ENCODE measurements at places on chromosomes 11 and 22. TPM values are rescaled to one million over a fixed set of nuclear protein-coding genes. Genes with fewer than 3 reads are reported as not detected.

- H3K4me3 ChIP-seq = no peak overlapping the region
- peak; percentile 45 for DNase-seq
- H3K4me1 ChIP-seq = no peaks in the 10 kb centered on the region
- H3K27me3 ChIP-seq = peaks cover 2% of the 10 kb centered on the region
- H3K27ac ChIP-seq = no peak overlapping the region
- H3K36me3 ChIP-seq = no peaks in the 10 kb centered on the region
Measured at GRCh38 chr11:34405079-34405858, 33.5 kb upstream of the CAT start.

SYT13 gene
- 0.50 TPM for total RNA-seq

NAGA gene
- 8.9 TPM for total RNA-seq

GRCh38 chr11:35515224-35515623 lies 10.2 kb downstream of the PAMR1 start:
- no peak overlapping the region for H3K27ac ChIP-seq
- no peaks in the 10 kb centered on the region for H3K36me3 ChIP-seq
- DNase-seq = peak; percentile 86
- H3K4me1 ChIP-seq = peaks cover 19% of the 10 kb centered on the region

SUSD2 gene
- 0.72 TPM for total RNA-seq

DNA sequence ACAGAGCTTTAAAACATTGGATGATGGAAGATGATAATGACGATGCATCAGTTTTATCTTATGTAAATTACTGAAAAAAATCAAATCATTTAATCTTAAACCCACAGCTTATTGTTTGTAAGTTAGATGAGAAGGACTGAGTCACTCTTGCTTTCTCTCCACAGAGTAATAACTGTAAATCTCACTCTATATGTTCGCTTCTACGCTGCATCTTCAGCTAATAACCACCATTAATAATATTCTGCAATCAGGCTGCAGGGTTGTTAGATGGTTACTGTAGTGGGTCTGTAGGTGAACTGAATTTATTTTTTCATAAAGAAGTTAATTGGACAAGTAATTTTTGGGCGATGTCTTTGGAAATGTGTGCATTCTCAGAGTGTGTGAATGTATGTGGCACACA lies 260.0 kb downstream of the FAT3 start:
- H3K36me3 ChIP-seq = no peaks in the 10 kb centered on the region
- H3K4me3 ChIP-seq = no peak overlapping the region
- no peak for DNase-seq
- no peaks in the 10 kb centered on the region for H3K4me1 ChIP-seq

ADSL gene
- total RNA-seq = 70.1 TPM

WNT11 gene
- total RNA-seq = 1.3 TPM

- H3K4me3 ChIP-seq = no peak overlapping the region
- H3K27me3 ChIP-seq = peaks cover 4% of the 10 kb centered on the region
- no peaks in the 10 kb centered on the region for H3K4me1 ChIP-seq
- no peak overlapping the region for H3K27ac ChIP-seq
Measured at GRCh38 chr11:35126879-35127581, 11.9 kb upstream of the CD44 start.

LRRC4C gene
- total RNA-seq = 9.0 TPM

DNA sequence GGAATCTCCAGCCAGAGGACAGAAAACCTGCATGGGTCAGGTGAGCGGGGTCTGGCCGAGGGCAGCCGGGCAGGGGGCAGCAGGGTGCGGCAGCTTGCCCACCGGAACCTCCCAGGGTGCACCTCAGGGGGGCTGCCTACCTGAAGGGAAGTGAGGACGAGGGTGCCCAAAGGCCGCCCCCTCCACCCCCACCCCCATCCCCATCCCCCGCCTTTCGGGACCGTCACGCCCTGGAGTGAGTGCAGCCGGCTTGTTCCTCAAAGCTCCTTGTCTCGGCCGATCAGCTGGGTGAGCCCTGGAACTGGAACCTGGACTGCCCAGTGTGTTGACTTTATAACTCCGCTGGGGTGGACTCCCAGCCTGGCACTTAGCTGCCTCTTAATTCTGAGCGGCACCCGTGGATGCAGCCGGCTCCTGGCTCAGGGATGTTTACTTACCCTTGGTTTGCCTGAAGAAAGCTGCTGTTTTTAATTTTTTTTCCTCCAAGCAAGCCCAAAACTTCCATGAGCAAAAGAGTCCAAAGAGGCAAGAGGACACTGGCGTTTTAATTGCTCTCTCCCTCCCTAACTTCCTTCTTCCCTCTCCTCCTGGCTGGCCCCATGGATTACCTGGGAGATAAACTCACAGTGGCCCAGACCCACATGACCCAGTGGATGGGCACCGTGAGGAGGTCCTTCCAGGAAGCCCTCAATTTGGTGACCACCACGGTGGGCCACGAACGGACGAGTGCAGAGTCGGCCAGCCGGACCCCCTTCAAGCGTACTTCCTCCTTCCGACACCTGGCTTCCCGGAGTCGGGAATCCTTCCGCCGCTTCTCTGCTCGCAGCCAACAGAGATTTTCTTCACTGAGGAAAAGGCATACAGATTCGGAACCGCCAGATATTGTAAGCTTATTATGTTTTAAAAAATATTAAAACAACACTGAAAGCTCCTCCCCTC lies 87.8 kb upstream of the CRYBB3 start:
- peak overlapping the region; percentile 73 for H3K4me3 ChIP-seq
- peaks cover 4% of the 10 kb centered on the region for H3K4me1 ChIP-seq
- DNase-seq = no peak
- H3K27ac ChIP-seq = no peak overlapping the region

GRCh38 chr11:102614485-102614884 lies 10.6 kb downstream of the MMP20 start:
- no peaks in the 10 kb centered on the region for H3K27me3 ChIP-seq
- DNase-seq = no peak
- H3K36me3 ChIP-seq = no peaks in the 10 kb centered on the region

GRCh38 chr11:30006876-30007275 lies 10.0 kb downstream of the KCNA4 start:
- no peak overlapping the region for H3K27ac ChIP-seq
- no peak overlapping the region for H3K4me3 ChIP-seq
- no peak for DNase-seq
- no peaks in the 10 kb centered on the region for H3K4me1 ChIP-seq
- no peaks in the 10 kb centered on the region for H3K36me3 ChIP-seq

GRCh38 chr22:46923394-46923793 lies 160.9 kb downstream of the TBC1D22A start:
- no peaks in the 10 kb centered on the region for H3K4me1 ChIP-seq
- no peak overlapping the region for H3K27ac ChIP-seq
- H3K27me3 ChIP-seq = no peaks in the 10 kb centered on the region
- no peak for DNase-seq
- H3K4me3 ChIP-seq = no peak overlapping the region

GGT1 gene
- 3.1 TPM for total RNA-seq

GRCh38 chr11:1020211-1020905 lies 16.2 kb downstream of the MUC6 start:
- no peak for DNase-seq
- H3K4me1 ChIP-seq = no peaks in the 10 kb centered on the region
- H3K36me3 ChIP-seq = no peaks in the 10 kb centered on the region
- H3K27me3 ChIP-seq = no peaks in the 10 kb centered on the region

DNA sequence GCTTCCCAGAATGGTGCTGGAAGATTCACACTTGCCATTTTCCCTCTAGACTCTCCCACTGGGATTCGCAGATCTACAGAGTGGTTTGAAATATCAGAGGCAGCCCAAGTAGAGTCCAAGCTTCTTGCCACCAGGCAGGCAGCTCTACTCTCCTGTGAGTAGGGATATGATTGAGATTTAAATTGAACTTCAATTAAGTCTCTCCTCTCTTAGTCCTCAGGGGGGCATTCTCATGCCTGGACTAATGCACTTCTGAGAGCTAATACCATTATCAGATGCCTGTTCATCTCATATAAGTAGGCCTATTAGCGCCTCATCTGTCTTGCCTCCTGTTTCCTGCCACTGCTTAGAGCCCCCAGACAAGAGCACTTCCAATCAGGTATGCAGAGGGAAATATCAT lies 25.5 kb upstream of the AMPD3 start:
- no peak overlapping the region for H3K4me3 ChIP-seq
- H3K36me3 ChIP-seq = no peaks in the 10 kb centered on the region
- no peaks in the 10 kb centered on the region for H3K4me1 ChIP-seq

DNA sequence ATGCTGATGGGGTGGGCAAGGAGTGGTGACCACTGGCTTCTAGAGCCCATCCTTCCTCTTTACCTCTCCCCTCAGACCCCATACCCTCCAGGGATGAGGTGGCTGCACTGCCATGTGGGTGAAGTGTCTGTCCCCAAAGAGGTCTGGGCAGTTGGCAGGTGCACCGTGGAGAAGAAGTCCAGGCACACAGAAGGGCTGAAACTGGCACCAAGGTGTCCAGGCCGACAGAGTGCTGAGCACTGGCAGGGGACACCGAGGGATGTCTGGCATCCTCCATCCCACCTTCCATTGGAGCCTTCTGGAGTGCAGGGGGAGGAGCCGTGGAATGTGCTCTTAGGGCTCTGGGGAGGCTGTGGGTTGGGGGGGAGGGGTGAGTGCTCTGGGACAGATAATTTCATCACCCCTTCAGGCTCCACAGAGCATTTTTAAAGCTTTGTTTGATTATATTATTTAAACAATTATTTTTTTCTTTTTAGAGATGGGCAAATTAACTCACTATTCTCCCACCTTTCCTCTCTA lies 37.9 kb downstream of the PKNOX2 start:
- H3K36me3 ChIP-seq = no peaks in the 10 kb centered on the region
- H3K27ac ChIP-seq = no peak overlapping the region
- peaks cover 11% of the 10 kb centered on the region for H3K4me1 ChIP-seq
- DNase-seq = no peak
- no peaks in the 10 kb centered on the region for H3K27me3 ChIP-seq

OR8D4 gene
- not detected for total RNA-seq

NUDT8 gene
- 4.5 TPM for total RNA-seq

CD3D gene
- total RNA-seq = 0.61 TPM

DNA sequence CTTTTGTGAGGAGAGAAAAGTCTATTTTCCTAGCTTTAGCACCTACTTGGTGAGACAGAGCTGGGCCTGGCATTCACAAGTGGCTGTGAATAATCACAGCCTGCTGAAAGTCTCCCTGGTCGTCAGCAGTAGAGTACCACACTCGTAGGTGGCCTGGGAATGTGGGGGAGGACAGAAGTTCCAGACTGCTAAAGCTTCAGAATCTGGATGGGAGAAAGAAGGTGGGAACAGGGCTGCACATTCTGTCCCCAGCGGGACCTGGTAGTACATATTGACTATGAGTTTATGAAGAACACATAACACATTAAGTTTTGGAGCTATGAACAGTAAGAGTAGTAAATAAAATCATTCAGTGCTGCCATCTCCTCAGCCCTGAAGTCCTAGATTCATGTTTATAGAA lies 19.0 kb upstream of the LIMK2 start:
- no peak for DNase-seq
- H3K4me1 ChIP-seq = no peaks in the 10 kb centered on the region
- peaks cover 13% of the 10 kb centered on the region for H3K36me3 ChIP-seq
- H3K4me3 ChIP-seq = no peak overlapping the region
- no peaks in the 10 kb centered on the region for H3K27me3 ChIP-seq

DNA sequence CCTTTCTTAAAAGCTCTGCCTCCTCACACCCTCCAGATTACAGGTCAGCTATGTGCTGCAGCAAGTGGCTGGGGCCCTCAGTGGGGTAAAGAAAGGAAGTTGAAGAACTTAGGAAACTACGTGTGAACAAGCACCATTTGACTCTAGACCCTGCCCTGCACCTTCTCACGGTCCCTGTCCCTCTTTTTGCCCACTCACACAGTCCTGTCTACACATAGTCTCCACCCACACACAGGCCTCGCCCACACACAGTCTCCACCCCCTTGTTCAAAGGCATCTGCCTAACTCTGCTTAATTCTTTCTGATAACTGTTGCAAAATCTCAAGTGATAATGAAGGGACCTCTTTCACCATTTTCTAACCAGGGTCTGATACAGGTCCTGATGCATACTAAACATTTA lies 59.0 kb downstream of the TMPRSS5 start:
- no peaks in the 10 kb centered on the region for H3K36me3 ChIP-seq
- no peaks in the 10 kb centered on the region for H3K4me1 ChIP-seq
- no peak overlapping the region for H3K4me3 ChIP-seq
